ENCODE measurements at places on chromosomes 4 and X. TPM values are rescaled to one million over a fixed set of nuclear protein-coding genes. Genes with fewer than 3 reads are reported as not detected.

DNA sequence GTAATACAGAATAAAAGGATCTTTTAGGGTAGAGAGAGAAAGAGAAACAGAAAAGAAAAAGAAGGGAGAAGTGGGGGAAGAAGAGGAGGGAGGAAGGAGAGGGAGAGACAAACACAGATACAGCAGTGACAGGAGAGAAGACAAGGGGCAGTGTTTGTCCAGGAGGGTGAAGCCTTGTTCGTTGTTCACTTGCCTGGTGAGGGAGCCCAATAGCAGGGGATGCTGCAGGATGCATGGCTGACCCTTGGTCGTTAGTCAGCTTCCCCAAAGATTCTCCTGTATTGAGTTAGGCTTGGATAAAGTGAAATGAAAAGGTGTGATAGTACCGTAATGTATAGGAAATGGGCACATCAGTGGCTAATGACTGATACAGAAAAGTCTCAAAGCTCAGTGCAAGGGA is 403.7 kb downstream of the IL15 start:
- H3K27me3 ChIP-seq: no peaks in the 10 kb centered on the region
- H3K4me1 ChIP-seq: no peaks in the 10 kb centered on the region
- no peaks in the 10 kb centered on the region for H3K36me3 ChIP-seq
- no peak overlapping the region for H3K27ac ChIP-seq

GRCh38 chr4:31461421-31461820 is 741.3 kb downstream of the PCDH7 start:
- H3K4me3 ChIP-seq: no peak overlapping the region
- H3K36me3 ChIP-seq: no peaks in the 10 kb centered on the region
- DNase-seq: no peak
- peaks cover 5% of the 10 kb centered on the region for H3K4me1 ChIP-seq
- H3K27ac ChIP-seq: no peak overlapping the region

GRCh38 chrX:101676571-101676970 is 16.9 kb upstream of the ARMCX2 start:
- no peak for DNase-seq
- no peaks in the 10 kb centered on the region for H3K4me1 ChIP-seq
- no peak overlapping the region for H3K27ac ChIP-seq
- H3K36me3 ChIP-seq: no peaks in the 10 kb centered on the region

DNA sequence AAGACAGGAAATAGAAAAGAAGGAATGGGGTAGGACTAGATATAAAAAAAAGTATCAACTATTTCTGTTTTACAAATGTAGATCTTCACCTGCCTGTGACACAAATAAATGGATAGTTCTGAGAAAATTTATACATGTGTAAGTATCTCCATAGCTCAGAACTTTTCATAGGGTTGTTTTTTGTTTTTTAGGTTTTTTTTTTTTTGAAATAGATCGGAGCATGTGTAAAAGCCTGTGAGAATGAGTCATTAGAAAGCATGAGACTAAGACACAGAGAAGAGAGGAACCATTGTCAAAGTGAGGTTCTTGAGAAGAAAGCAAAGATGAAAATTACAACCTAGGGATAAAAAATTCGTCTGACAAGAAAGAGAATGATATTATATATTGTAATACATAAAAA is 481.6 kb downstream of the PABPC4L start:
- DNase-seq: no peak
- H3K36me3 ChIP-seq: no peaks in the 10 kb centered on the region
- H3K4me1 ChIP-seq: no peaks in the 10 kb centered on the region
- H3K27me3 ChIP-seq: no peaks in the 10 kb centered on the region
- H3K27ac ChIP-seq: no peak overlapping the region
- H3K4me3 ChIP-seq: no peak overlapping the region

DNA sequence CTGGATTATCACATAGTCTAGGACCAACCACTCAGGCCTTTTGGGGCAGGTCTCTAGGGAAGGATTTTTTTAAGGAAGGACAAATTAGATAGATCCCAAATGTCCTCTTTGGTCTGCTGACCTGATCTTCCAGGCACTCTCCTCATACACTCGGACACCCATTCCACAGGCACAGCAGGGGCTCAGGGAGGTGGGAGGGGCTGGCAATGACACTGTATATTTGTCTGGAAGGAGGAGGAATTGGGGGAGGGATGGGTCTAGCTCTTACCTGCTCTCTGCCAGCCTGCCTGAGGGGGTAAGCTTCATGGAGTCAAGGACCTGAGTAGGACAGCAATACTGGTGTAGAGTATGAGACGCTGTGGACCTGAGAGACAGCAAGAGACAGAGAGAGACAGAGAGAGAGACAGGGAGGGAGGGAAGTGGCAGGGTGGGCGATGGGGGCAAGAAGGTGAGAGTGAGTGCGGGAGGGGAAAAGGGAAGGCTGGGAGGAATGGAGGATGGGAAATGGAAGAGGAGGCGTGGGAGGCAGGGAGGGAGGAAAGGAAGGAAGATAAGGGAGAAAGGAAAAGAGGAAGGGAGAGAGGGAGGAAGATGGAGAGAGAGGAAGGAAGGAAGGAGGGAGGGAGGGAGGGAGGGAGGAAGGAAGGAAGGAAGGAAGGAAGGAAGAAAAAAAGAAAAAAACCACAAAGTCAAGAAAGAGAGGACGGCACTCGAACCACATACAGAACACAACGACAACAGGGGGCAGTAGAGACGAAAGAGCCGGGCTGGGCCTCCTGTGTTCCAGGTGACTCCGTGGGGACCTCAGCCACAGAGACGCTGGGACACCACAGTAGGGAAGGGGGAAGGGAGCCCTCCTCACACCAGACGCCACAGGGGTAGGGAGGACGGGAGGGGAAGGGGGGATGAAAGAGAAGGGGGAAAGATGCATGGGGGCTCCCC is 1.8 kb downstream of the IQSEC2 start:
- DNase-seq: no peak
- H3K4me1 ChIP-seq: peaks cover 12% of the 10 kb centered on the region
- H3K27me3 ChIP-seq: no peaks in the 10 kb centered on the region
- H3K36me3 ChIP-seq: no peaks in the 10 kb centered on the region

- no peaks in the 10 kb centered on the region for H3K27me3 ChIP-seq
- DNase-seq: no peak
- H3K36me3 ChIP-seq: no peaks in the 10 kb centered on the region
- H3K4me3 ChIP-seq: no peak overlapping the region
- no peak overlapping the region for H3K27ac ChIP-seq
- H3K4me1 ChIP-seq: no peaks in the 10 kb centered on the region
These were observed 8.7 kb upstream of the ANAPC4 start for GRCh38 chr4:25368315-25368714.

- no peaks in the 10 kb centered on the region for H3K27me3 ChIP-seq
- H3K4me3 ChIP-seq: no peak overlapping the region
- H3K36me3 ChIP-seq: no peaks in the 10 kb centered on the region
- no peak overlapping the region for H3K27ac ChIP-seq
- no peaks in the 10 kb centered on the region for H3K4me1 ChIP-seq
These were observed 57.1 kb downstream of the TMEM131L start for GRCh38 chr4:153523164-153523796.

GRCh38 chr4:128859887-128860677 is 50.6 kb downstream of the JADE1 start:
- H3K4me1 ChIP-seq: peaks cover 19% of the 10 kb centered on the region
- peaks cover 53% of the 10 kb centered on the region for H3K36me3 ChIP-seq

DNA sequence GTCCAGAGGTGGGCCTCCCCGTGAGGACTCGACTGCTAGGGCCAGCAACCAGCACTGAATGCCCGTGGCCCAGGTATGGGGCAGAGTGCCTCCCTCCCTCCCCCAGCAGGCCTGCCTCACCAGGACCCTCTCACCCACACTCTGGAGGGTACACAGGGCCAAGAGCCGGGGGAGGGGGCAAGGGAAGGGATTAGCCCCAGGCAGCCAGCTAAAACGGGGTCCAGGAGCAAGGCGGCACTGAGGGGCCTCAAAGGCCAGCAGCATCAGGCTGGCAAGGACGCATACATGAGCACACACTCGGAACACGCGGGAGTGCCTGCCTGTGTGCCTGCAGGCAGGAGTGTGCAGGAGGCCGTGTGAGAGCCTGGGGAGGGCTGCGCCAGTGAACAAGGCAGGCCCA is 18.3 kb upstream of the DUSP9 start:
- H3K36me3 ChIP-seq: no peaks in the 10 kb centered on the region
- DNase-seq: no peak
- no peak overlapping the region for H3K4me3 ChIP-seq
- H3K27me3 ChIP-seq: no peaks in the 10 kb centered on the region
- no peak overlapping the region for H3K27ac ChIP-seq

- no peak overlapping the region for H3K27ac ChIP-seq
- H3K27me3 ChIP-seq: no peaks in the 10 kb centered on the region
- no peaks in the 10 kb centered on the region for H3K36me3 ChIP-seq
- H3K4me1 ChIP-seq: no peaks in the 10 kb centered on the region
- no peak for DNase-seq
These were observed 1006.3 kb upstream of the AGA start for GRCh38 chr4:178448372-178449035.

DNA sequence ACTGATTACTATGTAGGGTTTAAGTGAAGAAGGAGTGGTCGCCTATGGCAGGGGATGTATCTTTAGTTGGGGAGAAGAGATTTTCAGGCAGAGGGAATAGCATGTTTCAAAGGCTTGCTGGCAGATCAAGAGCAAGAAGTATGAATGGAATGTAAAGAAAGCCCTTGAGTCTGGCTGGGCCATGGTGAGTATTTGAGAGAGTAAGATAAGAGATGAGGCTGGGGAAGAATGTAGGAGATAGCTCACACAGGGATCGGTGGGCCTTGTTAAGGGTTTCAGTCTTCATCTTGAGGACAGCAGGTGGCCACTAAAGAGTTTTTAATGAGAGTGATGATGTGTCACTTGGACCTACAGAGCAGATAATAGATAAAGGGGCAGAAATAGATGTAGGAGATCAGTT is 319.1 kb upstream of the RPS6KA3 start:
- H3K4me1 ChIP-seq: no peaks in the 10 kb centered on the region
- no peak for DNase-seq
- H3K4me3 ChIP-seq: no peak overlapping the region
- H3K27me3 ChIP-seq: no peaks in the 10 kb centered on the region

The TMSB15B gene
- 8.1 TPM for total RNA-seq

The RBM47 gene
- 358 TPM for total RNA-seq

The ERCC6L gene
- not detected for total RNA-seq

The TMEM35A gene
- 1.2 TPM for total RNA-seq

The PLS3 gene
- total RNA-seq: 366 TPM

The TEC gene
- 12.7 TPM for total RNA-seq

Data from thyroid gland (tissue), 4 donors.